Activated naive CD4-positive, alpha-beta T cell treated with anti-CD3 and anti-CD28 coated beads for 36 hours (primary cell): ENCODE measurements at places on chromosomes 12 and 14. TPM values are rescaled to one million over a fixed set of nuclear protein-coding genes. Genes with fewer than 3 reads are reported as not detected.
A peak's percentile ranks its signal among the peaks of the same experiment; 100 is the strongest.

DNA sequence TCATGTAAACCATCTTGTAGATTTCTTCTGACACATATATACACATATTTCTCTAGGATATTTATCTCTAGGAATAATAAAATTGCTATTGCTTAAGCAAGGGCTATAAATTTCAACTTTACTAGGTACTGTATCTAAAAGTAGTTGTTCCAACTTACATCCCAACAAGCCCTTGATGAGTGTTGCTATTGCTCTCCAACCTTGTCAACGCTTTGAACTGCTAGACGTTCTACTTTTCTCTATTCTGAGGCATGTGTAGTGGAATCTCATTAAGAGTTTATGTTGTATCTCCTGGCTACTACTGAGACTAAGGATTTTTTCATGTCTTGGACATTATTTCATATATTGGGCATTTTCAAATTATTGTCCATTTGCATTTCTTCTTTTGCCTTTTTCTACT lies 321.5 kb upstream of the SOX5 start:
- DNase-seq: no peak

DNA sequence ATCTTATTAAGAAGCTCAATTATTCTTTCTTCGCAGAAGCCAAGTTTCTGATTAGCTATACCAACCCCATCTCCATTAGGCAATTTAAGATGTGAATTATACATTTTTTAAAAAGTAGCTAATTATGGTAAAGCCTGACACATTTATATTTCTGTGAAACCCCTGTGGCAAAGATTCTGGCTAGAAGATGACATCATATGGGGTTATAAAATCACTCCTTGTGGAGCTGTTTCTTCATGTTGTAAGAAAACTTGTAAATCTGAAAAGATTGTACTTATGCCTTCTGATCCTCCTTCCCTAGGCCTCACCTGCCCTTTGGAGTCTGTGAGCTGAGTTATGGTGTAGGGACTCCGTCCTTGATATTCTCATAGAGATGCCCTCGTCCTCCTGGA lies 78.1 kb downstream of the CHST11 start:
- no peak for DNase-seq

DNA sequence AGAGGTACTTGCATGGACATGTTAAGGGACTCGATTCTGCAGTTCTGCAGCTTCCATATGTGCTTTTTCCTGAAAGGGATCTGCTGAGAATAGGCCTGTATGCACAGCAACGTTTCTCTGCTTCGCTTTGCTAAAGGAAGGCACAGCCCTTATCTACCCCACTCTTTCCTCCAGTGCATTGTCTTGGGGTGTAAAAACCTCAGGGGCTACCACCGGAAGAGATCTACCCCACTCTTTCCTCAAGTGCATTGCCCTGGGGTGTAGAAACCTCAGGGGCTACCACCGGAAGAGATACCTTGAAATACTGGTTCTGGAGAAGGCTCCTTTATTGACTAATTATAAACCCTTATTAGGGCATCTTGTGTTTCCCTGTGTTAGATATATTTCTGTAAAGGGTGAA lies 52.9 kb downstream of the SEL1L start:
- no peak for DNase-seq

Gene SDR9C7
- not detected for total RNA-seq

Gene TAS2R8
- total RNA-seq: not detected

DNA sequence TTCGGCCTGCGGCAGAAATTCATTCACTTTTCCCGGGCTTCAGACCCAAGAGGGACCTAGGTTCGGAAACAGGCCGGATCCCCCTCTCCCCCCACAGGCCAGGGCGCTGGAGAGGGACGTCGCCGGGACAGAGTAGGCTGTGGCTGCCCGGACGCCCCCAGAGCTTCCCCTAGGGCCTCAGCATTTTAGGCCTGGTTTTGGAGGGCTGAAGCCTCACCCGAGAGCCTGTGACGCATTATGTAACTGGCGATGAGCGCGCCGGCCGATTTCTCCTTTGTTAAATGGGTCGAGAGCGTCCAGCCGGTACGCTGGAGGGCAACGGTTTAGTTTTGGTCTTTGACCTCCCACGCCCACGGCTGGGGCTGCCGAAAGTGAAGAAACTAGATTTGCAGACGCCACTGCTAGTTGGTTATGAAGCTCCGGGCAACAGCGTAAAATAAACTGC lies 657 bp downstream of the PEBP1 start:
- DNase-seq: peak; percentile 49

DNA sequence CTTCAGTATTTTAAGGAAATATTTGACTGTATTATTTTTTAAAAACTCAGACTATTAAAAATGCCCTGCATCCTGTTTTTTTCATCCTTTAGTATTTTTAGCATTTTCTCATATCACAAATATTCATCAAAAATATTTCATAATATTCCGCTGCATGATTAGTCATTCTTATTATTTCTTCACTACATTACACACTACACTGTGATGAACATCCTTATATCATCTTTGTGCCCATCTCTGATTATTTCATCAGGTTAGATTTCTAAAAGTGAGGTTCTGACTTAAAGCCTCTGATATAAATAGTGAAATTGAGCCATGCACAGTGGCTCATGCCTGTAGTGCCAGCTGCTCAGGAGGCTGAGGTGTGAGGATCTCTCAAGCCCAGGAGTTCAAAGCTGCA lies 8.1 kb downstream of the COCH start:
- DNase-seq: no peak
